ENCODE measurements at places on chromosomes 4 and X. TPM values are rescaled to one million over a fixed set of nuclear protein-coding genes. Genes with fewer than 3 reads are reported as not detected.

The GRK4 gene
- 7.2 TPM for total RNA-seq

The GDPD2 gene
- total RNA-seq, result 0.16 TPM

DNA sequence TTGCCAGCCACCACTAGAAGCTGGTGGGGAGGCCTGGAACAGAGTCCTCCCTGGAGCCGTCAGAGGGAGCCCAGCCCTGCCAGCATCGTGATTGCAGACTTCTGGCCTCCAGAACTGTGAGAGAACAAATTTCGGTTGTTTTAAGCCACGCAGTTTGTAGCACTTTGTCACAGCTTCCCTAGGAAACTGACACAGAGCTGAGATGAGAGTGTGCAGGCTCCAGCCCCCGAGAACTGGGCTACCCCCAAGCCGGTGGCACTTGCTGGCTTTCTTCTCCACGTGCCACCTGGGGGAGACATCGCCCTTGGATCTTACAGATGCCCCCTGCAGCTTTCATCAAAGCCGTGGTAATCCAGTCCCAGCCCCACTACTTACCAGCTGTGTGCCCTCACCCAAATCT, 83.7 kb downstream of the PPP2R2C start:
- no peak for DNase-seq

DNA sequence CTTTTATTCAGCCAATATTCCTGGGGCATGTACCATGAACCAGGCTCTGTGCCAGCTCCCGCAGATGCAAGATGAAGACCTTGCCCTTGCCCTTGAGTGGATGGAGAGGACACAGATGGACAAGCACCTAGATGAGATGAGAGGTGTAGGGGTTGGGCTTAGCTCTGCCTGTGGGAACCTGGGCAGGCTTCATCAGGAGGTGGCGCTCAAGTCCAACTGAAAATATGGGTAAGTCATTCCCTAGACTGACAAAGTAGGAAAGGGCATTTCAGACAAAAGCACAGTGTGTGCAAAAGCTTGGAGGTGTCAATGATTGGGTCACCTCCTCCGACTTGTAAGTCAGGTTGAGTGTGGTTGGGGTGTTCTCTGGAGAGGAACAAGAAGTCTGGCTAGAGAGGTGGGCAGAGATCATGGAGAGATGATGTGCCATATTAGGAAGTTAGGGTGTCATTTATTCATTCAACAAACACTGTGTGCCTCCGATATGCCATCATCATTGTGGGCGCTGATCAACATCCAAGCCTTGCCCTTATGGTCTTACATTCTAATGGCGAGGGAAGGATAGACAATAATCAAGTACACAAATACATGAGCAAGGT, 64.6 kb downstream of the ANAPC4 start:
- DNase-seq, result peak; percentile 10

DNA sequence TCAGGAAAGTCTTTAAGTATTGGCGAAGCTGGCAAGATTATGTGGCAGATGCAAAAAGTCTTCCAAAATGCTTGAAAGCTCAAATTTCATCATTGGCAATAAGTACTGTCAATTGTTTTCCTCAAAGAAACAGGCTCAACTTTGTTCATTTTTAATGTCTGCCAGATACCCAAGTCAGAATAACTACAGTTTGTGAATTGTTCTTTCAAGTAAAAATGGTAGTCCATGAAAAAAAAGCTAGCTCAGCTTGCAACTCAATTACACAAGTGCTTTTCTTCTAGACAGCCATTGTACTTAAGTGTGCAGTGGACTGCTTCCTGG, 70.5 kb downstream of the AFF1 start:
- no peak for DNase-seq

- DNase-seq, result no peak
These were observed 391.6 kb downstream of the ARHGAP24 start for GRCh38 chr4:85866508-85866907.

DNA sequence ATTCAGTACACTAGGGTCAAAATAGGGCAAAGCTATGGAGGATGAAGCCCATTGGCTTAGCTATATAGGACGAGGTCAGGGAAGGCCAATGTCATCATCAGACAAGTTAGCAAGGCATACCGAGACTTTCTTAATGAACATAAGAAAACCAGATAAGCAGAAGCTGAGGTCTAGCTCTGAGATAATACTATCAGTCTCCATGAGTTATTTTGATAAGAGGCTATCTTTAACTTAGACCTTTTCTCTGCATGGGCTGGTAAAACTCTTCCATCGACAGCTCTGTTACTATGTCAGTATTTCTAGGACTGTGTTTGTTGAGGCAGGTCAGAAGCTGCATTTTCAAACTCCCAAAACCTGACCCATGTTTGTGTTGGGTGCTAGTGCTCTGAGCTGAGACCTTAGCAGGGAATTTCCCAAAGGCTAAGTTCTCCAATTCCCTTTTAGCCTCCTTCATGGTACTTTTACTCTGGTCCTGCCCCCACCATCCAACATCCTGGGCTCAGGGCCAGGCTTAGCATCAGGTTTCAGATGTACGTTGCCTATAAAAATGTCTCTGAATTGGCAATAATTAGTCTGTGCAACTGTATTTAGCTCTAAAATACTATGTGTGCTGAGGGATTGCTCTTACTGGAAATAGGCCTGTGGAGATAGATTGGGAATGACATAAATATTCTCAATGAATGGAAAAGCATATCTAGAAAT, 29.3 kb upstream of the LRAT start:
- no peak for DNase-seq

DNA sequence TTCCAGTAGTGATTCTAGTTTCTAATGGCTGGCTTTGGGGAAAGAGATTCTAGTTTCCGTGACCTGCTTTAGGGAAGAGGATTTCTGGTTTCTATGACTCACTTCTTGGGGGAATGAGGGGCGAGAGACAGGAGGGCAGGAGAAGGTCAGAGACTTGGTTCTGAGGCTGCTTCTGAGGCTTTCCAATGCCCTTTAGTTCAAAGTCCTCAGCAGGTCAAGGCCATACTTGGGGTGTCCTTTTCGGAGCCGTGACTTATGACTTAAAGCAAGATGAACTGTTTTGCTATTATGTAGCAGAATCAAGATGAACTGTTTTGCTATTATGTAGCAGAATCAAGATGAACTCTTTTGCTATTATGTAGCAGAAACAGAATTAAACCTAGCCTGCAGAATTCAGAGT, 52.2 kb upstream of the TLR3 start:
- no peak for DNase-seq

DNA sequence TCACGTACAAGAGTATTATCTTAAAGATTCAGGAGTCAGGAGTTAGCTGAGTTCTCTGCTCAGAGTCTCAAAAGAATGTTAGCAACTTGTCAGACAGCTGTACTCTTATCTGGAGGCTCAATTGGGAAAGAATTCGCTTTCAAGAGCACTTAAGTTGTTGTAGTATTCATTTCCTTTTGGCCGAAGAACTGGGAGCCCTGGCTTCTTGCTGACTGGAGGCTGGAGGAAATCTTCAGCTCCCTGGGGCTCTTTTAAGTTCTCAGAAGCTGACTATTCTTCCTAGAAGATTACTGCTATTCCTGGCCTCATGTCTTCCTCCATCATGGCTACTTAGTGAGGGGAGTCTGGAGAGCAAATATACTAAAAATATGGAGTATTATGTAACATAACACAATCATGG, 587.2 kb downstream of the EPHA5 start:
- no peak for DNase-seq

- no peak for DNase-seq
These were observed 123.9 kb downstream of the ANTXR2 start for GRCh38 chr4:79949178-79949577.

GRCh38 chr4:25862411-25863346, at the start of gene SEL1L3:
Gene SEL1L3 (minus strand): TSS chr4:25862988. CDS start chr4:25862836, 152 bp downstream.
- DNase-seq, result peak; percentile 58

GRCh38 chr4:146960634-146961033, 15.0 kb upstream of the TTC29 start:
- DNase-seq, result no peak

GRCh38 chrX:22041907-22042530, 9.9 kb downstream of the PHEX start:
- DNase-seq, result no peak

GRCh38 chr4:161714931-161715330, 448.9 kb downstream of the FSTL5 start:
- DNase-seq, result no peak

DNA sequence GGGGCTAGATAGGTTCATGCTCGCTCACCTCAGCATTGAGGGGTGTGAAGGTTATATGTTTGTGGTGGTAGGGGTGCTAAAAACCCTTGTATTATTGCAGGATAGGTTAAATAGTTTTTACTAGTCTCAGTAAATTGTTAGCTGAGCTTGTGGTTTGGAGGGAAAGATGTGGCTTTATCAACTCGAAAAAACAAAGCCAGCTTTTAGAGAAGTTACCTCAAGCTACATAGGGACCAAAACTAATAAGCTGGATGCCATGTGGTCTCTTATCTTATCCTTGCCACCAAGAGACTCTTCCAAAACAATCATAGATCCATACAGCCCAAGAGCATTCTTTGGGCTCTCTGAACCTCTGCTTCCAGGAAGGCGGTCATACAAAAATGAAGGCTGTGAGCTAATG, 29.2 kb downstream of the MSN start:
- DNase-seq, result no peak
